ENCODE measurements at places on chromosomes 11 and 22. TPM values are rescaled to one million over a fixed set of nuclear protein-coding genes. Genes with fewer than 3 reads are reported as not detected.

The PITPNB gene
- 84.1 TPM for total RNA-seq

The IGSF9B gene
- 118 TPM for total RNA-seq

The MFRP gene
- not detected for total RNA-seq

The DSCAML1 gene
- total RNA-seq: 0.16 TPM

The RAG1 gene
- 0.08 TPM for total RNA-seq

The MN1 gene
- 0.11 TPM for total RNA-seq

The C11orf52 gene
- total RNA-seq: not detected

The DRD2 gene
- not detected for total RNA-seq

The SAA1 gene
- not detected for total RNA-seq

The DKK3 gene
- 0.29 TPM for total RNA-seq

The MRGPRG gene
- total RNA-seq: not detected

The NUP160 gene
- total RNA-seq: 70.8 TPM

The OR51E1 gene
- total RNA-seq: not detected

The MUC6 gene
- not detected for total RNA-seq

The LARGE2 gene
- total RNA-seq: 0.44 TPM

The MUC5AC gene
- total RNA-seq: not detected

The OR2D3 gene
- total RNA-seq: not detected

The FGF19 gene
- total RNA-seq: not detected

The SSH3 gene
- total RNA-seq: 12.0 TPM

The CD248 gene
- 79.5 TPM for total RNA-seq

The ANO1 gene
- total RNA-seq: not detected

The VSIG2 gene
- total RNA-seq: not detected

The NAALAD2 gene
- total RNA-seq: not detected

The TMEM126B gene
- total RNA-seq: 51.4 TPM

The MISFA gene
- 1.4 TPM for total RNA-seq

The VEGFB gene
- total RNA-seq: 87.8 TPM

The SUSD2 gene
- 1.3 TPM for total RNA-seq

The KRTAP5-9 gene
- not detected for total RNA-seq

The YPEL4 gene
- total RNA-seq: 0.11 TPM
